Activated T-cell treated with anti-CD3 and anti-CD28 coated beads for 4 hours (primary cell): ENCODE measurements at places on chromosomes 12 and 14.

DNA sequence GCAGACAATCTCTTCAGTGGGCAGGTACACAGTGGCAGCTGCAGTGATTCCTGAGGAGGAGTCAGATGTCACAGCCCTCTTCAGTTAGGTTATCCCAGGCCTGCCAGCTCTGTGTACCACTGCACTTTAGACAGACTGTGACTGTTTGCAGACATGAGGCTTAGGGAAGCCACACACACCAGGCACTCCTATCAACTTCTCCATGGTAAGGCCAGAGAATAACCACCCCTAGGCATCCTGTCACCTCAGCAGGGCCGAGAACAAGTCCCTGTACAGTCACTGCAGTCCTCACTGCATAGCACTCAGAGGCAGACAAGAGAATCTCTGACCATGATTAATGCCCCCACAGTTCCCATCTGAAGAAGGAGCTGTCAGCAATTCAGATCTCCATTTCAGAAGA, 296.5 kb downstream of the GALC start:
- DNase-seq, result no peak

DNA sequence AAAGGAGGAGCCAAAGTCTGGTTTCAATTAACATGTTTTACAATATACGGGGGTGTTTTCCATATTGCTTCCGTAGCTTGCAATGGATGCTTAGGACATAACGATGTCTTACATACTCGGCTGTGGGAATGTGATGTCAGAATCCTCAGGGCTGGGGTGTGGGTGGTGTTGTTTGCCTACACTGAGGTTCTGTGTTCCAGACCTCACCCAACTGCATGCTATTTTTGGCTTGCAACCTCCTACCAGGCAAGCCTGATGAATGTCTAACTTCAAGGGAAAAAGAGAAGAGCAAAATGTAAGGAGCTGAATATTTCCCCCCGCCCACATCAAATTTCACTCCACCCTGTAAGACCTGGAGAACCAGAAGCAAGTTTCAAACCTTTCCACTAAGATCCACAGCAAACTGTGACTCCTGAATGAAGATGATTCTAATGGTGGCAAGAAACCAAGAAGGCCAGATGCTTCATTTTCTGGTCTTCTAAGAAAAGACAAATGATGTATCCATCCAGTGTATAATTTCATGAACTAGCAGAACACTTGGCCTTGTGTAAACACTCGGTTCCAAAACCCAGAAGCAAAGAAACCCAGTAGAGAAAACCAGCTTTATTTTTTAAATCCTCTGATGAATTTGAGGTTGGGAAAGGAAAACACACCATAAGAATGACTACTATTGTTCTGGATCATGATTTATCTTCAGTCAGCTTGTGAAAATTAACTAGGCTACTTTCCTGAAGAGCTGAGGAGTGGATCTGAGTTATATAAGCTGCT, 227.9 kb downstream of the DACT1 start:
- DNase-seq, result no peak

DNA sequence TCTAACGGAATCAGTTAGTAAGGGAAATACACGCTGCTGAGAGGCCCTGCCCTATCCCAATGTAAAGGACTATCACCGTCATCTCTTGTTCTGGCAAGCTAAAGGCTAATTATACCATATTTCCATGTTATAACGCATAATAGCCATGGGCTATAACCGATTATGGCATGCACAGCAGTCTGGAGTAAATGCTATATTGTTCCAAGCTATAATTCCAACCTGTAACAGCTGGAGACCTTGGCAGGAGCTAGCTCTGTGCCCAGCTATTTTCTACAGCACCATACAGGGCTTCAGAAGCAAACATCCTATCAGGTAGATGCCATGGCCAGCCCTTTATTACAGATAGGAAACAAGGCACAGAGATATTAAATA, 26.3 kb downstream of the SYNE3 start:
- no peak for DNase-seq

DNA sequence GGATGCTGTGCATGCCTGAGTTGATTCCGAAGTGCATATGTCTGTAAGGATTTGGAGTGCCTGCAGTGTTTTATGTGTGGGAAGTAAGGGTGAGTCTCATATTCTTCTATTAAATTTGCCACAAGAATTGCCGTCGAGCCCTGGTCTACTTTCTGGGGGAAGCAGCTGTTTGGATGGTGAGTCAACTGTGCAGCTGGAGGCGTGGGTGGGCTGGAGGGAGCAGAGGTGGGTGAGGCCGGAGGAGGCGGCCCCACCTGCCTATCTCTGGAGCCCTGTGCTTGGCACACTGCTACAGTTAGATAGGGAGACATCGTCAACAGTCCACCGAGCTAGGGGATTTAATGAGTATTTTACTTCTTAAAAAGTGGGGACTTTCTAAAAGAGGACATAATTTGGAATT, 9.7 kb downstream of the GLRX5 start:
- DNase-seq, result no peak

DNA sequence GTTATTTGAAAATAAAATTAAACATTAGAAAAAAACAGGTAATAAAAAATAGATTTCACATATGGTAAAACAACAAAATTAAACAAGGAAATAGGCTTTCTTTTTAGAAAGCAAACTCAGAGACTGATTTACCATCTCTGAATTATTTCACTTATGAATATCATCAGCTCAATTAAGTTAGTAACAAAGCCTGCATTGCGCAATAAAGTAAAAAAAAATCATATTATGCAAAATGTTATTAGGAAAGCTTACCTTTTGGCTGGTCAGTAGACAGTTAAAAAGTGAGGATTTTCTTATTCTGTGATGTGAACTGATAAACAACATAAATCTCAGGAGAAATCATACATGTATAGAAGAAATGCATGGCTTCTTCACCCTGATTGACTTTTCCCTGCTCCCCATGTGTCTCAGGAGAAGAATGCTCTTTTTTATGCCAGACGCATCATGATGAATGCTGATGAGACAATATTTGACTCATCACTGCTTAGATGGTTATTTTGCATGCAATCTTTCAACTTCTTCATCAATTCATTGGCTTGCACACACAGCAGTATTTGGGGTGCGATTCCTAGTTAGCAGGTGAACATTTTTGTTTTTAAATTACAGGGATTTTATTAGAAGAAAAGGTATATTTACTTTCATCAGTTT, 124.5 kb upstream of the USP15 start:
- DNase-seq, result no peak

GRCh38 chr12:49552899-49553298, 14.1 kb downstream of the KCNH3 start:
- DNase-seq, result no peak

DNA sequence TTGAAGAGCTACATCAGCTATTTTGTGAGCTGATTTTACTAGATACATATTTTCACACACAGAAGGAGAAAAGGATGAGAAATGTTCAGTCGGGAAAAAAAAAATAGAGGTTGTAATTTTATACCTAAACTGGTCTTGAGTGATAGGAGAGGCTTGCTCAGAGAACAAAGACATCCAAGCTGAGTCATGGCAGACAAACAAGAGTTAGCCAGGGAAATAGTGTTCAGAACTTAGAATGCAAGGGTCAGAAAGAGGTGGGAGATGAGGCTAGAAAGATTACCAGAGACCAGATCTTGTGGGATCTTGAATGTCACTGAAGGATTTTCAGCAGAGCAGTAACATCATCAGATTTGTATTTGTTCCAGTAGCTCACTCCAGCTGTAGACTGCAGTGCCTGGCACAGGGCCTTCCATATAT, 121.9 kb upstream of the ATF1 start:
- no peak for DNase-seq

DNA sequence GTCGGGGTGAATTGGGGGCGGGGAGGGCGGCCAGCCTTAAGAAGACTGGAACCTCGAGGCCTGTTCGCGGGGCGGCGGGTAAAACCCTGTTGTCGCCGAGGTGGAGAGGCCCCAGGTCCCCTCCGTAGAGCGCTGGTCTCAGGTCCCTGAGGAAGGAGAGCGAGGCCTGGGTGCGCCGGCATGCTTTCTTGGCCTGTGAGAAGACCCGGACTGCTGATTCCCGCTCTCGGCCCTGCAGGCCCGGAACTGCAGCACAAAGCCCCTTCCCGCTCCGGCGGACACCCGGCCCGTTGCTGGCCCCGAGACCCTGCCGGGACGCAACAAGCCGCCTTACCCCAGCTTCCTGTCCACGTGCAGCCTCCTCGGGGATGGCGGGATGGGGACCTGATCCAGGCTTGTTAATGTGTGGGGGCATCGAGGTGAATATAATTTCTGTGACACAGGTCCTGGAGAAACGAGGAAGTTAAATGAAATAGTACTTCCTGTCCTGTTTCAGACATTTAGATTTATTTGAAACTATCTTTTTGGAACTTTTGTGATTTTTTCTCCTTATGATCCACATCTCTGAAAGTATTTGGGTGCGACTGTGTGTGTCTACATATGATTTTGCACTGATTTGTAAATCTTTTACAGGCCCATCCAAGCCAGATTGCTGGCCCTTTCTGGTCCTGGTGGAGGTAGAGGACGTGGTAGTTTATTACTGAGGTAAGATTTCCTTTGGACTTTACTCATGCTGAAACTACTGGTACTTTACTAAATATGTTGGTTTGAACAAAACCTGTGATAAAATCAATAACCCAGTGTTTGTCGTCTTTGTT, 600 bp downstream of the PNN start:
- DNase-seq, result no peak

- no peak for DNase-seq
These were observed 745 bp upstream of the ADCY4 start for GRCh38 chr14:24335461-24336171.

- no peak for DNase-seq
These were observed 24.1 kb downstream of the NUP37 start for GRCh38 chr12:102095677-102096263.

- no peak for DNase-seq
These were observed 32.8 kb upstream of the LUM start for GRCh38 chr12:91144053-91144452.

GRCh38 chr12:9039397-9039977, 50.1 kb downstream of the KLRG1 start:
- DNase-seq, result no peak

DNA sequence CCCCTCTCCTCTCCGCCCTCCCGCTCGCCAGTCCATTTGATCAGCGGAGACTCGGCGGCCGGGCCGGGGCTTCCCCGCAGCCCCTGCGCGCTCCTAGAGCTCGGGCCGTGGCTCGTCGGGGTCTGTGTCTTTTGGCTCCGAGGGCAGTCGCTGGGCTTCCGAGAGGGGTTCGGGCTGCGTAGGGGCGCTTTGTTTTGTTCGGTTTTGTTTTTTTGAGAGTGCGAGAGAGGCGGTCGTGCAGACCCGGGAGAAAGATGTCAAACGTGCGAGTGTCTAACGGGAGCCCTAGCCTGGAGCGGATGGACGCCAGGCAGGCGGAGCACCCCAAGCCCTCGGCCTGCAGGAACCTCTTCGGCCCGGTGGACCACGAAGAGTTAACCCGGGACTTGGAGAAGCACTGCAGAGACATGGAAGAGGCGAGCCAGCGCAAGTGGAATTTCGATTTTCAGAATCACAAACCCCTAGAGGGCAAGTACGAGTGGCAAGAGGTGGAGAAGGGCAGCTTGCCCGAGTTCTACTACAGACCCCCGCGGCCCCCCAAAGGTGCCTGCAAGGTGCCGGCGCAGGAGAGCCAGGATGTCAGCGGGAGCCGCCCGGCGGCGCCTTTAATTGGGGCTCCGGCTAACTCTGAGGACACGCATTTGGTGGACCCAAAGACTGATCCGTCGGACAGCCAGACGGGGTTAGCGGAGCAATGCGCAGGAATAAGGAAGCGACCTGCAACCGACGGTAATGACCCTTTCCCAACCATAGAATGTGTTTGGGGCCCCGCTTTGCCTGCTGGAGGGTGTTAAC, 615 bp downstream of the CDKN1B start:
- DNase-seq, result no peak

DNA sequence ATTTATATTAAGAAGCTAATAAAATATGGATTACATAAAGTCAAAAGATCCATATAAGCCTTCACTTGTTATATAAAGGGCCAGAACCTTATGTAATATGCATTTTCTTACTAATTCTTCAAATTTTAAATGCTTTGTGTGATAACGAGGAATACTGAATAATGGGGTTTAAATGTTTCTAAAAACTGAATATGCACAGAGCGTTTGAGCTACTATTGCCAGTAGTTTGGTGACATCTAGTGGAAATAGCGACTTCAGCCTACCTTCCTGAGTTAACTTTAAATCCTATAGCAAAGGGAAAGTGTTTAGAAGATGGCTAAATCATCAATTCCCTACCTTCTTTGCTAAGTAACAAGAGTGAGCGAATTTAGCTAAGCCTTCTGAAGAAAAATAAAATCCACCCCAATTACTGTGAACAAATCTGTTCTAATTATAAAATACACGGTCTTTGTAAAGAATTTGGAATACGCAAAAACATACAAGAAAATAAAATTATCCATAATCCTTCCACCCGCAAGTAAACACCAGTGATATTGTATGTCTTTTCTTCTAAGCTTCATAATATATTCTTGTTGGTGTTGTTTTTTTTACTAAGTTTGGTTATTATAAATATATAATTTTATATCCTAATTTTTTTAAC, 115.5 kb upstream of the G2E3 start:
- DNase-seq, result no peak

GRCh38 chr12:69106482-69107118, 132.8 kb upstream of the CPSF6 start:
- no peak for DNase-seq

DNA sequence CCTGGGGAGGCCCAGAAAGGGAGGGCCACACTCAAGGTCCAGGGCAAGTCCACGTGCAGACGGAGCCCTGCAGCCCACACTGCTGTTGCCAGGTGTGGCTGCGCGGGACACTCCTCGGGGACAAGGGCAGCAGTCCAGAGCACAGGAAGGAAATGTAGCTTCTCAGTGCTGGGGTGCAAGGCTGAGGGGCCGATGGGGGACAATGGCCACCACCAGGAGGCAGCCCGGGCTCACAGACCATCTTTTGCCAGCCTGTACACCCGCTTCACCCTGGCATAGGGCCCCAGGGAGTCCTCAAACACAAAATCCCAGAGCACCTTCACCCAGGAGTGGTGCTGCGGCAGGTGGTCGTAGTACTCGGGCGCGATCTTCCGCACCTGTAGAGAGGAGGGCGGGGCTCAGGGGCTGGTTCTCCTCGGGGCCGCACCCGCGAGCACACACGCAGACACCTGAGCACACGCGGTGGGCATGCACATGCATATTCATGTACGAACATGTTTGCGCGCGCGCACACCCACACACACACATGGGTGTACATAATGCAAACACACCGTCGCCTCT, 12.8 kb downstream of the DEGS2 start:
- no peak for DNase-seq

GRCh38 chr14:73696466-73697400, 17.5 kb downstream of the PNMA1 start:
- DNase-seq, result no peak

DNA sequence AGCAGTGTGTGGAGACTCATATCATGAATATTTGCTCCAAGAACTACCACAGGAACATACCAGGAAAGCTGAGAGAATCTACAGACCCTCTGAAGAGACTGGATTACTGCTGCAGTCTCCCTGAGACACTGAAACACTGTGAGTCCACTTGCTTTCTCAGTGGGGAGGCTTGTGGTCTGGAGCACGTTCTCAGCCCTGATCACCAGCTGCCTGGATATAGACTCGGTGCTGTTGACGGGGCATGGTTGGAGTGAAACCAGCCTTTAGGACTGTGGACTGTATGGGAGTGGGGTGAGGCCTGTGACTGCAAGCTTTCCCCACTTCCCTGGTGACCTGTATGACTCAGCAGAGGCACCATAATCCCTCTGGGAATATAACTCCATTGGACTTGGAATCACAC, 525.8 kb upstream of the FBXO33 start:
- DNase-seq, result no peak
